ENCODE measurements at places on chromosomes 7 and 10.
A peak's percentile ranks its signal among the peaks of the same experiment; 100 is the strongest.

DNA sequence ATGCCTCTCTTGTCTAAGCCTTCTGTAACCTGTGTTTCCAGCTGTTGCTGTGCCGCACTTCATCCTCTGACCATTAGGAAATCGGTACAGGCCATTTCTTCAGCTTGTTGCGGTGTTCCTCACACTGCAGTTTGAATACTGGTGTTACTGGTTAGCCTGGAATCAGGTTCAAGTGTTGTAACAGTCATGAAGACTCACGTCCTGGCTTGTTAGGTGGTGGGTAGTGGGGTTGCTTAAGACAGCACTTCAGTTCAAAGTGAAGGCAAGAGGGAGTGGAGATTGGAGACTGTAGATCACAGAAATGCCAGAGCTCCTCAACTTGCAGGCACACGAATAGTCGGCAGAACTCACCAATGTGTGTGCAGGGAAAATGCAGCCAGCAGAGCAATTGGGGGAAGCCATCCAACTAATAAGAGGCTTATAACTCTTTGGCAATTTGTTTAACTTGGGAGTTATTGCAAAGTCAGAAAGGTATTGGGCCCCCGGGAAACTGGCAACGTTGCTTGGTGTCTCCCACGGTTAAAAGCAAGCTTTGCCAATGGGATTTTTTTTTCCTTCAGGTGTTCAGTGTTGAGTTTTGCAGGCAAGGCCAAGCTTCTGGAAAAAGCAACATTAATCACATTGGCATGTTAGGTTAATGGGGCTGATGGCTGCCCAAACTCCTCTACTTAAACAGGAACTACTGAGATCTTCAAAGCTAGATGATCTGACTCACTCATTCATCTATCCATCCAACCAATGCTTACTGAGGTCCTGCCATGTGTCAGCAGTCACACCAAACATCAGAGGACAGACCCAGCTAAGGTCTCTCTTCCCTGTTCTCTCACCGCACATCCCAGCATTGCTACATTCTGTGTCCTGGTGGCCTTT, 380.9 kb downstream of the GATA3 start:
- DNase-seq, result no peak

DNA sequence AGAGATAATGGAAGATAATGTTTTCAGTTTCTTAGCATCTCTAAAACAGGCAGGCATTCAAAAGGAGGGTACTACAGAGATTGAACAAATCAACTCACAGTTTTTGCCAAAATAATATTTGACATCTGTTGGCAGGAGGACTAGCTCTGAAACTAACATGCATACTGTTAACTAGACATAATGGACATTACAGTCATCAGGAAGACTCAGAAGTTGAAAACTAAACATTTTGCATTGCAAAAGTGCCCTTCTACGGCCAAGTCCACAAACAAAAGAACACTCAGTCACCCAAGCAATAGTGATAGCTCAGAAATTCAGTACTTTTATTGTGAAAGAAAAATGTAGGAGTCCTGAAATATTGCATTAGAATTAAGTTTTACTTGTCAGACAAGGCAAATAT, 399.0 kb downstream of the HGF start:
- DNase-seq, result no peak

- no peak for DNase-seq
These were observed 995.2 kb downstream of the ANKRD7 start for GRCh38 chr7:119219663-119220062.

DNA sequence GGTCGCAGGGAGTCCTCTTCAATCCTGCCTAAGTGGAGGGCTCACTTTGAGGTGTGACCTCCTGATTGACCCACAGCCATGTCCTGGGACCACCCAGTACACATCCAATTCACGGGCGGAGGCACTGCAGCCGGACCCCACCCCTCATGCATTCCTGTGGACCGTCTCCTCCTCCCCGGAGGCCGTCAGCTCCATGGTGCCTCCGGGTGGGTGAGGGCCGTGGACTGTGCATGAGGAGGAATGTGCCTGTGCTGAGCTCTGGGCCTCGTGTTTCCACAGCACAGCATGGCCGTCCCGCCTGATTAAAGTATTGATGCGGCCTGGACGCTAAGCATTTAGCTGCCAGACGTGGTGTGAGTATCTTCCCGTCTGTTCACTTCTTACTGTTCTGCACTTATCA, 52.8 kb downstream of the CFAP46 start:
- DNase-seq, result no peak

DNA sequence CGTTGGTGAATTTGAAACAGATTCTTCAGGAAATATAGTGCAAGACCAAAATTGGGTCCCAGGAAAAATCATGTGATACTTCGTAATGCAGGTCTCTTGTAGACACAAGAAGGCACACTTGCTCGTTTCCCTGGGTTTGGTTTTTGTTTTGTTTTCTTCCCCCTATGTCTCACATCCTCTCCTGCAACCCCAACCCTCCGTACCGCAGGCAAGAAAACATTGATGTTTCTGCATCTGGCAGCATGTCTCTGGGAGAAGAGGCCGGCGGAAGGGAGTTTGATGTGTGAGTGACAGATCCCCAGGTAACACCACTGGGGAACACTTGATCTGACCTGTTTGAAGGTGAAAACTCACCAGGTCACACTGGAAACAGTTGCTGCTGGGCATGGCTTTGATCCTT, 718.5 kb downstream of the AUTS2 start:
- DNase-seq, result no peak

DNA sequence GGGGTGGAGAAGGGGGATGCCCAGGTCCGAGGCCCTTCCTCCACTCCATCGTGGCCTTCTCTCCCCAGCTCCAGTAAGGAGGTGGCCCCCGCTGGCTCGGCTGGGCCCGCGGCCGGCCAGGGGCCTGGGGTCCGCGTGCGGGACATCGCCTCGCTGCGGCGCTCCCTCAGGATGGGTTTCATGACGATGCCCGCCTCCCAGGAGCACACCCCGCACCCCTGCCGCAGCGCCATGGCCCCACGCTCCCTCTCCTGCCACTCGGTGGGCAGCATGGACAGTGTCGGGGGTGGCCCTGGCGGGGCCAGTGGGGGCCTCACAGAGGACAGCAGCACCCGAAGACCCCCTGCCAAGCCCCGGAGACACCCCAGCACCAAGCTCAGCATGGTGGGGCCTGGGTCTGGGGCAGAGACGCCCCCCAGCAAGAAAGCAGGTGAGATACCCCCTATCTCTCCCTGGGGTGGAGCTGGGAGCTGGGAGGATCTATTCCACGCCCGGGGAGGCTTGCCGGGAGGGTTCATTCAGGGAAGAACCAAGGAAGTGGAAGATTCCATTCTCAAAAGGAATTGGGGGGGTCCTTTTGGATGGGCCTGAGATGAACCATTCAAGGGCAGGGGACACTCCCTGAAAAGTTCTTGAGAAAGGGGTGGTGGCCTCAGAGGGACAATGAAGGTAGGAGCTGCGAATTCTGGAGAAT, 3.2 kb downstream of the NYAP1 start:
- DNase-seq, result peak; percentile 44

DNA sequence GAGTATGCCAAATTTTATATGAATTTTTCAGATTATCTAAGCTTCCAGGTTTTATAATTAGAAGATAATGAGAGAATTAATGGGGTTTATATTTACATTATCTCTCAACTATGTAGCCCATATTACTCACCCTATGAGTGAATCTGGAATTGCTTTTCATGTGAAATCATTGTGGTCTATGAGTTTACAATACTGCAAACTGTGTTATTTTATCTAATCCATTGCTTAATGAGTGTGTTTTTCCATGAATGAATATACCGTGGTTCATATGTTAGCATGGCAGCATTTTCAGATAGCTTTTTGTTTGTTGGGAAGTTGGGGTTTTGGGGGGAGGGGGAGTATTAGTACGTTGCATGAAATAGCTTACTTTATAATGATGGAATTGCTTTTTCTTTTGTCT, 44.5 kb downstream of the FGFBP3 start:
- no peak for DNase-seq

DNA sequence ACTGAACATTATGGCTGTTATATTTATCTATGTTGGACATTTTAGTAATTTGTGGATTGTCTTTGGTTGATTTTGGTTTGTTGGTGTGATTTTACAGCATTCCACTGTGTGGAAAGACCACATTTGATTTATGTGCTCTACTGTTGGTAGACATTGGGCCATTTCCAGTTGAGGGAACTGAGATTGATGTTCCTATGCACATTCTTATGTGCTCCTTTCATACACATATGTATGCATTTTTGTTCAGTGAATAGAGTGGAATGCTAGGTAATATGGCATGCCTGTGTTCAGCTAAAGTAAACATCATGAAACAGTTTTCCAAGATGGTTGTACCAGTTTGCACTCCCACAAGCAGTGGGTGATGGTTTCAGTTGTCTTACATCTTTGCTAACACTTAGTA, 15.1 kb downstream of the CACNB2 start:
- no peak for DNase-seq

GRCh38 chr10:88374392-88375175, 208.5 kb downstream of the RNLS start:
- no peak for DNase-seq

- DNase-seq, result no peak
These were observed 3.5 kb upstream of the C7orf33 start for GRCh38 chr7:148587076-148587475.

DNA sequence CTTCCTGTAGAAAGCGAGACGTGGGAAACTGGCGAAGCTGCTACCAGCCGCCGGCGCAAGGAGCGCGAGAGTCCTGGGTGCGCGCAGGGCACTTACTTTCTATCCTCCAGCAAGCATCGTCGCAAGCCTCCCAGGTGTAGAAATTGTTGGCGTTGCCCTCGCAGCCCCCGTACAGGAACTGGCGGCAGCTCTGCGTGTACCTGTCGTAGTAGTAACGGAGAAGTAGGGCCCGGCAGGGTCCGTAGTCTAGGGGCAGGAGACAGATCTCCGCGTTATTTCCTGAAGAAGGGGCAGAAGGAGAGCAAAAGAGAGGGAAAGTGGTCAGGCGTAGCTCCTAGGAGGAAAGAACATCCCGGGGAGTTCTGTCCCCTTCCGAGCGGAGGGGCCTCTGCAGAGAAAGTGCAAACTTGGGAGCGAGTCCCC, 501 bp downstream of the TFPI2 start:
- peak; percentile 65 for DNase-seq

DNA sequence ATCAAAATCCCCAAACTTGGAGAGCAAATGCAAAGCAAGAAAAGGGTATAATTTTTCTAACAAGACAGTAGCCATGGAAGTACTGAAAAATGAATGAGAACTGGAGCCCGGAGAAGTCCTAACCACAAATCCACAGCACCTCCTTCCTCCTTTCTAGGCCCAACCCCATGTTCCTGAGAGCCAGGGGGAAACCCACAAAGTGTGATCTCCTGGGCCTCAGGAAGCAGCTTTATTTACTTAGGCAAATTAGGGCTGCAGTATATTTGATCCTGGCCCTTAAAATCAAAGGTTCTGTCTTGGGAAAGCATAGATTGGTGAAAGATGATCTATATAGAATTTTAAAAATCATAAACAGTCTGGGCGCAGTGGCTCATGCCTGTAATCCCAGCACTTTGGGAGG, 103.0 kb downstream of the DOCK4 start:
- no peak for DNase-seq

DNA sequence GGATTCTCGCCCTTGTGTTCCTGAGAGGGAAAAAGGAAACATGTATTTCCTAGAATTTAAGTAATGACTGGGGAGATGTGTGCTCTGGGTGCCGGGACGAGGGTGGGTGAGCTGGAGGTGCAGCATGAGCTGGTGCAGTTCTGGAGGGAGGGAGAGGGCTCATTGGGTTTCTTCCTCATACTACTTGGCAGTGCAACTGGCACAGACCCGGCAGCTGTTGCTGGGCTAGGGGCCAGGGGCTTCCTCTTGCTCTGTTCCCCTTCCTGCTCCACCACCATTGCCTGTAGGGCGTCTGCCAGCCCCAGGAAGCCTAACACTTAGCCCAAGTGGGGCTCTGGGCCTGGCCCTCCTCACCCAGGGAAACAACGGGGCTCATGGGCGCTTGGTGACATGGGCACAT, 5.9 kb downstream of the RET start:
- DNase-seq, result no peak

DNA sequence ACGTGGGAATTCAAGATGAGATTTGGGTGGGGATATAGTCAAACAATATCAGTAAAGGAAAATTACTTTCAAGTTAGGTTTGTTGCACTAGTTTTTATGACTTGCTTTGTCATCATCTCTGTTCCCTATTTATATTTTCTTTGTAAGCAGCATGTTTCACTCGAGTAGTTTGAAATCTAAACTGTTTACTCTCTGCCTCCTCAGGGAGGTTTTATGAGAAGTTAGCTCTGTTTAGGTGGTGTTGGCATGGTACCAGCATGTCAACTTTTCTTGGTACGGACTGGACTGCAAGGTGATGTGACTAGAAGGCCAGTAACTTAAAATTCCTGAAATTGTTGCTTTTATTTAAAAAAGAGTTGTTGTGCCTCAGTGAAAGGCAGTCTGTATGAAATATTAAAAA, 59.2 kb upstream of the MTPN start:
- DNase-seq, result no peak

DNA sequence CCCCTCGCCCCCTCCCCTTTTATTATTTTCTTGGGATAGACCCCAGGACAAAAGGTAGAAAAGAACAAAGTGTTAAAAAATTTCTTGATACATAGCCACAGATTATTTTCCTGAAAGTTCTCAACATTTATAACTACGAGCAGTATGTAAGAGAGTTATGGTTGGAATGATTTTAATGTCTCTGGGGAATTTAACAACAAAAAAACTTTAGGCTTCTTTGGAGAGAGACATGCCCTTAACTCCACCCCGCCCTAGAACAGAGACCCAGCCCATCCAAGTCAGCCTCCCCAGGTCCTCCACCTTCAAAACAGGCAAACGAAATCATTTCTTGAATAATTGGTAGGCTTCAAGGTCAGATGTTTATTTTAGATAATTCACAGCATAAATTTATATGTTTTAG, 97.1 kb downstream of the TCF7L2 start:
- DNase-seq, result no peak

GRCh38 chr10:79482741-79483140, 29.6 kb upstream of the EIF5AL1 start:
- no peak for DNase-seq

DNA sequence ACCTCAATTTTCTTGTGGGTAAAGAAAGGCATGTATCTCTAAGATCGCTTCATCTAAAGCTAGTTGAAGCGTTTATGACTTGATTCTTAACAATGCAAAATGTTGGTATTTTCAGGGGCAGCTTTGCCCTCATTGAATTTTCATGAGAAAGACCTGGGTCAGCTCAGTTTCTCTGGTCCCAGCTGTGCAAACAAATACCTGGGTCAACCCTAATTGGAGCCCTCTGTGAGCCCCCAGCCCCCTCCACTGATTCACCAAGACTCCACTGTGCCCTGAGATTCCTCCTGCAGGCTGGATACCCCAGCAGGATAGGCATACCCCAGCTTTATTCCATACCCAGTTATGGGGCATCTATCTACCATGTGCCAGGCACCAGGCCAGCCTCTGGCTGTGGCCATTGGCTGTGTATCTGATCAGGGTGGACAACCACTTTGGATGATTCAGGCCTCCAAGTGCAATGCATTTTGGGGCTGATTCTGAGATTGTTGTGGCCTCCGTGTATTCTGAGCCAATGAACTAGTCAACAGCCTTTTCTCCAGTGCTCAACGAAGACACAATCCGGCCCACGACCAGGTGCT, 201.9 kb downstream of the MYOF start:
- DNase-seq, result no peak

GRCh38 chr7:145845345-145845744, 271.3 kb upstream of the CNTNAP2 start:
- DNase-seq, result no peak
